ENCODE measurements at places on chromosomes 13 and 19.
A peak's percentile ranks its signal among the peaks of the same experiment; 100 is the strongest.

DNA sequence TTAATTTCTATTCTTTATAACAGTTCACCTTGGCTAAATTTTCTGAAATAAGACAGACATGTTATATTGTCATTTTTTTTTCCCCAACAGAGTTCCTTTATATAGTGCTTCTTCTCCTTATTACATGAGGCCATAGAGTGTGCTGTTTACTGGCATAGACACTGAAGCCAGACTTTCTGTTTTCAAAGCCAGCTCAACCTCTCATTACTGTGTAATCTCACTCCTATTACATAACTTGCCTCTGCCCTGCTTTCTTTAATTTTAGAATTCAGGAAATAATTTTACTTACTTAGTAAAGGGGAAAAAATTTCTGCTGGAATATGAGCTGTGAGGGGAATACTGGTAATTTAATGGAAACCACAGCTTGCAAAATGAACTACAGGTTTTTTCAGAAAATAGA, 1380.4 kb downstream of the SLITRK1 start:
- DNase-seq = no peak

- no peak for DNase-seq
These were observed 376.1 kb downstream of the LMO7 start for GRCh38 chr13:76012091-76012721.

GRCh38 chr19:48442116-48443035, 3.4 kb upstream of the GRWD1 start:
- no peak for DNase-seq

DNA sequence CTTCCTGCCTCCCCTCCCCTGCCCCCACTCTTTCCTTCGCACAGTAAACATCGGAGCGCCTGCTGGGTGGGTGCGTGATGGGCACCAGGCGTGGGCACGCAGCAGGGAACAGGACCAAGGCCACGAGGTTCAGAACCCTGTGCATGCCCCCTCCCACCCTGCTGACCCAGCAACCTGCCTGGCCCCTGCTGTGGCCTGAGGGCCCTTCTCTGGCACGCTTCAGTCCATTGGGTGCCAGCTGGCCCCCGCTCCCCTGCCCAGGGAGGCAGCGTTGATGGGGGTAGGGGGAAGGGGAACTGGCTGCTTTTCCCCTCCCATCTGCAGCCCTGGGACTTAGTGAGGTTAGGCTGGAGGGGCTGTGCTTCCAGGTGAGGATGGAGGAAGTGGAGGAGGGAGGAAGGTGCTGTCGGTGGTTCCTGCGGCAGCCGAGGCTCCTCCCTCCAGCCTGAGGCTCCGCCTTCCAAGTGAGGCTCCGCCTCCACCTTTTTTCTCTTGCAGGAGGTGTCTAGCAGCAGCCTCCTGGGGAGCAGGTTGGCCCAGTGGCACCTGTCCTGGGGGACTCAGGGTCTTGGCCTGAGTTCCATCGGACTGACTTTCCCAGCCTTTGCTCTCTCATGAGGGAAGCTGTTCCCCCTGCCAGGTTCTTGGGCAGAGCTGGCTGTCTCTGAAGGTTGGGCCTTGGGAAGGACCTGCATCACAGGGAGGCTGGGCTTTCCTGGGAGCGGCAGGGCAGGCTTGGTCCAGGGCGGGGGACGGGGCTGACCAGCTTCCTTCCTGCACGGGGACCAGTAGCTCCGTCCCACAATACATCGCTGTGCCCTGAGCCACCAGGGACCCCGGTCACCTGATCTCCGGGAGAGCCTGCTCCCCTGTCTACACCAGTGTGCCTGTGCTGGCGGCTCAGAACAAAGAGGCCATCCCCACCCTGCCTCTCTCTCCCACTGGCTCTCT, 7.3 kb downstream of the PIAS4 start:
- peak; percentile 58 for DNase-seq

- DNase-seq = no peak
These were observed 112.5 kb downstream of the KLF5 start for GRCh38 chr13:73171271-73171682.

DNA sequence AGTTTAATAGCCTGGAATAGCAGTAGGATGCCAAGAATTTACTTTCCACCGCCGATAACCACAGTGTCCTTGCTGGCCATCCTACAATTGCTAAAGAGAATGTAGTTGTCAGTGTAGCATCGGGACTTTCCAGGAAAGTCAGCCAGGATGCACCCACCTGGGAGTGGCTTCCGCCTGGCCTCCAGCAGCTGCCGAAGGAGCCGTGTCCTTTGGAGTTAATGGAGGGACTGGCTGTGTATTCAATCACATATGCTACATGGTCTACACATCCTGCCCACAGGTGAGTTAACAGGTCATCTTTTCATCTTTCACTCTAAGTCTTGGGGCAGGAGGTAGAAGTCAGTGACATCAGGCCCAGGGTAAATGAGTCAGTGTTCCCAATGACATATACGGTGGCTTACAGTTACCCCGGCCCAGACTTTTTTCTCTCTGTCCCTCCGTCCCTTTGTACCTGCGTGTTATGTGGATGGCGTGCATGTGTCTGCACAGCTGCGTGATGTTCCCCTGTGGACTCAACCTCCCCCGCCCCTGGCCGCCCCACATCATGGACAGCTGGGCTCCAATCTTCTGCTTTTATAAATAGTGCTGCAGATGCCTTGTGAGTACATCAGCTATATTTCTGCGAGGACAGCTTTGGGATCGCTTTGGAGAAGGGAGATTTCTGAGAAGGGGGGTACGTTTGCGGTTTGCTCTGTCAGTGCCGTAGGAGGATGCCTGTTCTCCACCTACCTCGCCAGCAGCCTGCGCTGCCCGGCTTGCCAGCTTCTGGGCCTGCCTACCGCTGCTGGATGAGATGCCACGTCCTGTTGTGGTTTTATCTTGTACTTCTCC, 63.1 kb downstream of the ATP11A start:
- DNase-seq = no peak

- no peak for DNase-seq
These were observed 7.3 kb upstream of the C13orf46 start for GRCh38 chr13:113981194-113981605.

Measured in cerebellar nuclear complex (tissue), 1 donor.